ENCODE measurements at places on chromosomes 1 and 21. TPM values are rescaled to one million over a fixed set of nuclear protein-coding genes. Genes with fewer than 3 reads are reported as not detected.

- no peak for DNase-seq
These were observed 90.6 kb upstream of the KCTD3 start for GRCh38 chr1:215476541-215476940.

DNA sequence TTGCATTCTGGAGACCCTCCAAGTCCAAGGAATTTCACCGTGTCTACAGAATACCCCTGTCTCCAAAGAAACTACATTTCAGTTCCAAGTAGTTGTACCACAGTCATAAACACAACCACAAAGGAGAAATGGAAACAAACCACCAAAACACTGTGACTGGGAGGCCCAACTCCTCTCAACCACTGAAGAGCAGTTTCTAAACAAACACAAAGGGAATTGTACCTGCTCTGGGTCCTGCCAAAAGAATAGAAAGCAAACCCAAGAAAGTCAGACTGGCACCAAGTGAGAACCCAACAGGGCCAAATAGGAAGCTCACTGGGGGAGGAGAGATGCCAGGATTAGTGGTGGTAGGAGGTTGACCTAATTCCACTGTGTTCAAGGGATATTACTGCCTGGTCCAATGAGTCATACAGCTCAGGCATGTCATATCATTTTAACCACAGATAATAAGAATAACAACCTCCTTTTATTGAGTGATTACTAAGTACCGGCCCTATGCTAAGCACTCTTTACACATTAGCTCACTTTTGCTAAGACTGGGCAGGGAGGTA, 123.9 kb upstream of the PPP2R5A start:
- peak; percentile 14 for DNase-seq

The CASQ1 gene
- total RNA-seq = not detected

- no peak for DNase-seq
These were observed 109.4 kb downstream of the KIF26B start for GRCh38 chr1:245264226-245264625.

GRCh38 chr1:230135726-230136125, 68.7 kb downstream of the GALNT2 start:
- DNase-seq = no peak

- DNase-seq = no peak
These were observed 2.1 kb downstream of the SCCPDH start for GRCh38 chr1:246726255-246726679.

The PLA2G2A gene
- not detected for total RNA-seq

The LIN28A gene
- not detected for total RNA-seq

DNA sequence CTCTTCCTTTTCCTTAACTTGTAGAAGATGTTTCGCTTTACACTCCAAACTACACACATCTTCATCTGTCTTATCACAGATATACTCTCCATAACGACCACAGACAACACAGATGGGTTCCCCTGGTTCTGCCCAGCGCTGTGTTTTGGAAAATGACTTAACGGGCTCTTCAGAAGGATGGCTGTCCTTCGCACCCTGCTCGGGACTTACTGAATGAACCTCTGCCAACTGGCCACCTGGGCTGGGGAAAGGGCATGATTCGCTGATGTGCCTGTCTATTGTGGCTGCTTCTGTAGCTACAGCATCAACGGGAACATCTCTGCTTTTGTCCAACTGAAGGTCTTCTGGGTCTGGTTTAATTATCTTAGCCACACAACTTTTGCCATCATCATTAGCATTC, 3.4 kb downstream of the DDX59 start:
- DNase-seq = no peak

DNA sequence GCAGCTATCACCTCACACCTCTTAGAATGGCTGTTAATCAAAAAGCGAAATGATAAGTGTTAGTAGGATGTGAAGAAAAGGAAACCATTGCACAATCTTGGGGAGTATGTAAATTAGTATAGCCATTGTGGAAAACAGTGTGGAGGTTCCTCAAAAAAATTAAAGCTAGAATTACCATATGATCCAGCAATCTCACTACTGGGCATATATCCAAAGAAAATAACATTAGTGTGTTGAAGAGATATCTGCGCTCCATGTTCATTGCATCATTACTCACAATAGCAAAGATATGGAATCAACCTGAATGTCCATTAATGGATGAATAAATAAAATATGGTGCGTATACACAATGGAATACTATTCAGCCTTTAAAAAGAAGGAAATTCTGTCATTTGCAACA, 68.9 kb downstream of the SNRPE start:
- no peak for DNase-seq

The FAM72B gene
- 1.3 TPM for total RNA-seq

GRCh38 chr1:17023102-17023501, 11.4 kb upstream of the ATP13A2 start:
- no peak for DNase-seq

DNA sequence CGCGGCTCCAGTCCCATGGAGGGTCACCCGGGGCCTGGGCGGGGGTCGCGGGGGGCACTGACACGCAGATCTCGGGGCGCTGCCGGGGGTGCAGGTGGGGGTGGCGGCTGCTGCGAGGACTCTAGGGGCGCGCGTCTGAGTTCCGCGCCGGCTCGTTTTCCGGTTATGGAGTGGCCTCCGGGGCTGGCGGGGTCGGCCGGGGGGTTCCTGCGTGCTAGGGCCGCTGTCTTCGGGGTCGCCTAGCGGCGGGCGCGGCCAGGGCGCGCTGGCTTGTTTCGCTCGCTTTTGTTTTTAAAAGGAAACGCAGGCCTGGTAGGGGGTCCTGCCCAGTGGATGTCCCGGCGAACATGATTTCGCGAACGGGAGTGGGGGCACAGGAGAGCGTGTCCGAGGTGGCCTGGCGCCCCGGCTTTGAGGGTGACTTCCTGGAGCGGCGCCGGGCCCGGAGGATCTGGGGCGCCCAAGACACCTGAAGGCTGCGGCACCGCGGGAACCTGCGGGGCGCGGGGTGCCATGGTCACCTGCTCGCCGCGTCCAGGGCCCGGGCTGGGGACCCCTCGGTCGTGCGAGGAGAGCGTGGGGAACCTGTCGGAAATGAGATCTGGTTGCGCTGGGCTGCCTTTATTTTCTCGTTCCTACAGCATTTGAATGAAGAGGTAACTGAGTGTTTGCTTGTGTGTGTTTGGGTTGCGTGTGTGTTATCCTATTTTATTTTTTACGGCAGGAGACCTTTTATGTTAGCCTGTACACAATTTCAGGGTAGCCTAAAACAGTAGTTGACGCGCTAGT, 618 bp downstream of the ETS2 start:
- DNase-seq = peak; percentile 13

DNA sequence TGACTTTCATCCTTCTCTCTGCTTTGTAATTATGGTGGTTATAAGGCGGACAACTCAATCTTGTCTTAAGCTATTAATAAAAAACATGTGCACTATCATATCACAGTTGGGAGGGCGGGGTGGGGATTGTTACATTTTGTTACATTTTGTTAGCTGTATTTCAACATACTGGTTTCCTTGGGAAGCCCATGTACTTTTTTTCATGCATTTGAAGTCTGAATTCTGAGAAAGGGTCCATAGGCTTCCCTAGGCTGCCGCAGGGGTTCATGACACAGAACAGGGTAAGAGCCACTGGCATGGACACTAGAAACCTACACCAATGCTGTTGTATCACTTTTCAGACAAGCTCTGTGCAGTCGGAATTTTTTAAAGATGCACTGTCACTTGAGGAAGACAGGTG, 178.8 kb downstream of the ETS2 start:
- DNase-seq = no peak

DNA sequence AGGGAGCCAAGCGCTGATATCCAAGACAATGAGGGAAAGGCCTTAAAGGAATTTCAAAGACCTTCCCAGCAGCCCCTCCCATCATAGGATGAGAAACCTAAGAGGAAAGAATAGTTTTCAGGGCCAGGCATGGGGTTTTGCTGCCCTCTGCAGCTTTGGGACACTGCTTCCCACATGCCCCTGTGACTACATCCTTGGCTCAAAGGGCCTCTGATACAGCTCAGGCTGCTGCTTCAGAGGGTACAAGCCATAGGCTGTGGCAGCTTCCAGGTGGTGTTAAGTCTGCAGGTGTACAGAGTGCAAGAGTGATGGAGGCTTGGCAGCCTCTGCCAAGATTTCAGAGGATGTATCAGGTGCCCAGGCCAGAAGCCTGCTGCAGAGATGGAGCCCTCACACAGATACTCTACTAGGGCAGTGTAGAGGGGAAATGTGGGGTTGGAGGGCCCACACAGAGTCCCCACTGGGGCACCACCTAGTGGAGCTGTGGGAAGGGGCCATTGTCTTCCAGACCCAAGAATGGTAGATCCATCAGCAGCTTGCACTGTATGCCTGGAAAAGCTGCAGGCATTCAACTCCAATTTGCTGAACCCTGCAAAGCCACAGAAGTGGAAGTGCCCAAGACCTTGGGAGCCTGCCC, 125.8 kb downstream of the SLC45A1 start:
- DNase-seq = no peak

DNA sequence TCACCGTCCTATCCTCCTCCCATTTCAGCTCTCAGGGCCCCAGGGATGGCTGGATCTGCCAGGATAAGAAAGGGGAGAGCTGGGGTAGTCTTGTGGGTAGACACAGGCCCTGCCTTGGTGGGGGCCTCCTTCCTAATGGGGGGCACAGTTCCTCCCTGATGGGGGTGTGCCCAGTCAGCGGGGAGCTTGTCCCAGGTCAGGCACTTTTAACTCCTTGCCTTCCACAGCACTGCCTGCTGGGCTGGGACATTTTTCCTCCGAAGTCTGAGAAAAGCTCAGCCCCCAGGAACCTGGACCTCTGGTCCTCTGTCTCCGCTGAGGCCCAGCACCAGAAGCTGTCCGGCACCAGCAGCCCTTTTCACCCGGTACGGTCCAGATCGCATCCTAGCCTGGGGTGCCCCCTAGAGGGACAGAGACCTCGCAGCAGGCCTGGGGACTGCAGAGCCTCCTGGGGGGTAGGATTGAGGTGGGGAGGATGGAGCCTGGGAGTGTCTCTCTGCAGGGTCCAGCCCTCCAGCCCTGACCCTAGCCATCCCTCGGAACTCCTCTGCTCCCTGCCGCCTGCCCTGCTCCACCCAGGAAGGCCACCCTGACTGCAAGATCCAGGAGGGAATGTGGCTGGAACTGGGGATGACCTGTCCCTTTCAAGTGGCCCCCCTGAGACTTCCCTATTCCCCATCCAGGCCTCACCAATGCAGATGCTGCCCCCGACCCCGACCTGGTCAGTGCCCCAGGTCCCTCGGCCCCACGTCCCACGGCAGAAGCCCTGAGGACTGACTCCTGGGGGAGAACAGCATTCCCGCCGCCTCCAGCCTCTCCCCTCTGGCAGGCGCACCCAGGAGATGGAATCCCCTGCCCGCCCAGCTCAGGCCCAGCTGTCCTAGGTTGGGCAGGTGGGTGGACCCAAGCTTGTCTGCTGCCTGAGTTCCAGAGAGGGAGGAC, 12.0 kb downstream of the MIIP start:
- no peak for DNase-seq

The CADM3 gene
- total RNA-seq = not detected

- DNase-seq = no peak
These were observed 61.8 kb upstream of the DAB1 start for GRCh38 chr1:57485643-57486042.

The GIPC2 gene
- not detected for total RNA-seq

DNA sequence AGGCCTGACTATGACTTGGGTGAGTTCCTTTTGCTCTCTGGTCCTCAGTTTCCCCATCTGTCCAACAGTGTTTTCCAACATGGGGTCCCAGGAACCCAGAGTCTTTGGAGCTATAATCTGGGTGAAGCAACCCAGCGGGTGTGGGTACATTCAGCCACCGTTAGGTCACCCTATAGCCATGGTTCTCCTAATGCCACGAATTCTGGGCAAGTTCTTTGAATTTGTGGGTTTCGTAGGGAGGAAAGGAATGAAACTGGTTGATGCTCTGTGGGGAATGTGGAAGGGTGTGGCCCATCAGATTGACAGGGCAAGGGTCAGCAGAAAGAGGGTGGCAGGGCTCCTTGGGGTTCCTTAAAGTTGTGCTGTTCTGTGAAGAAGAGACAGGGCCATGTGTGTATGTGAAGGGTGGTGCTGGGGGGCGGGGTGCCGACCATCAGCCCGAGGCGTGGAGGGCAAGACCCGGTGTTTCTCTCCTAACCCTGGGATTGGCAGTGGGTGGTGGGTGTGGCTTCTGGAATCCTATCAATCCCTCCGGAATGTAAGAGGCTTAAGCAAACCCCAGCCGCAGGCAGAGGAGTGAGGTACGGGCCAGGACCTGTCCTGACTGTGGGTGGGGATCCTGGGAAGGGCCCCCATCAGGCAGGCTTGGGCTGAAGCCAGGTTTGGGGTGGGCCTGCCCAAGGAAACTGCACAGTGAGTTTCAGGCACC, 35.5 kb upstream of the ZNF362 start:
- no peak for DNase-seq

The CFAP74 gene
- not detected for total RNA-seq

- no peak for DNase-seq
These were observed 92.0 kb upstream of the HAO2 start for GRCh38 chr1:119276558-119276957.

The RAB7B gene
- not detected for total RNA-seq

The MEX3A gene
- not detected for total RNA-seq

The LIX1L gene
- total RNA-seq = 36.2 TPM

The POMGNT1 gene
- total RNA-seq = 32.5 TPM

DNA sequence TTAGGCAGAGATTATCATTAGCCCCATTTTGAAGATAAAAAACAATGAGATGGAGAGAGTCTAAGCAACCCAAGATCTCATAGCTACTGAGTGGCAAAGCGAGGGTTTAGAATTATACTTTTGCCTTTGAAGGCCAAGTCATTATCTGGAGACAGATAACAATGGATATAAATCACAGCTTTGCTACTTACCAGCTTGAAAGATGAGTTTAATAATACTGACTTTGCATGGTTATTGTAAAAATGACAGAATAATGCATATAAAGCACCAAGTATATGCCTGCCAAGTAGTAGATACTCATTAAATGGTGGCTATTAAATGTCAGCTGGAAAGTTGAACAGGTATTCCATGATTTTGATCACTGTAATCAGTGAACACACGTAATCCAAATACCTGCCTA, 241.6 kb upstream of the SGIP1 start:
- no peak for DNase-seq

DNA sequence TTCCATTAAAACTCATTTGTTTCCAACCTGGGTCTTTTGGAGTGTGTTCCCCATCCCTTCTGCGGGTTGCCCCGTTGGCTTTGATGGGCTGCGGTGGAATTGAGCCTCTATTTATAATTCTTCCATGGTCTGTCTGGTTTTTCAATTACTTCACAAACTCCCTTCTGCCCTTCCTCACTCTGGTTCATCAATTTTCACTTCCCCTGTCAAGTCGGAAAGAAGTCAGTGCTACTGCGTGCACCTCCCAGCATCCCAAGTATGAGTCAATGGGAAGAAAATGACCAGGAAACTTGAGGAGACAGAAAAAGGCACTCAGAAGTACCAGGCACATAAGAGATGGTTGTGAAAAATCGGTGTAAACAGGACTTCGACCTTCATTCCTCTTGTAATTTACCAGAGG, 126.2 kb downstream of the KAZN start:
- DNase-seq = no peak

DNA sequence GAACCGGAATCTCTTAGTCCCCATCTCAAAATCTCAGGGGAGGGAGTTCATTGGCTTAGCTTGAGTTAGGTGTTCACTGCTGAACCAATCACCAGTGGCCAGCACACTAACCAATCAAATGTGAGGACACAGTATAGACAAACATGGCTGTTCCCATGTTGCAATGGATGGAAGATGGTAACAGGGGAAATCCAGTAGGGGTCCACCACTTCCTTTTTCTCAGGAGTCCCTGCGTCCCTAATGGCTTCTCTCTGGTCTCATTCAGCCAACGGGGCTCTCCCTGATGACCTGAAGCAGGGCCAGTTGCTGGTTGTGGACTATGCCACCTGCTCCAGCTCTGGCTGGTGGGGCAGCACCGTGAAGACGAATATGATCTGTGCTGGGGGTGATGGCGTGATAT, 9.7 kb downstream of the CELA2B start:
- no peak for DNase-seq

The TFF1 gene
- not detected for total RNA-seq

Data from CD4-positive, CD25-positive, alpha-beta regulatory T cell (primary cell).